ENCODE measurements at places on chromosomes 4 and X.
A peak's percentile ranks its signal among the peaks of the same experiment; 100 is the strongest.

DNA sequence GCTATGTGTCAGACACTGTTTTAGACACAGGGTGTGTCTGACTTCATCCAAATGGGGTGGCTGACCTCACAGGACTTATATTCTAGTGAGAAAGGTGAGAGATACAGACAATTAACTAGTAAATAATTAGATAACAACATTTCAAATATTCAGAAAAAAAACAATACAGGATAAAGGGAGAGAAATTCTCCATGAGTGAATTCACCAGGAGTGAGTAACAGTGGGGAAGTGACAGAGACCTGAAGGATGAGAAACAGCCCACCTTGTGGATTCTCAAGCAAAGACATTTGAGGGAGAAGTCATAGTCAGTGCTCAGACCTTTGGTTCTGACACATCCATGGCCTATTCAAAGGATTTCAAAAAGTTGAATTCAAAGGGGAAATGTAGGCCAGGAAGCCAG is 627.9 kb downstream of the IQCM start:
- no peak for DNase-seq

GRCh38 chr4:11769434-11769833 is 340.7 kb upstream of the HS3ST1 start:
- no peak for DNase-seq

GRCh38 chr4:140742838-140743193 is 13.4 kb downstream of the TBC1D9 start:
- DNase-seq: no peak

- peak; percentile 66 for DNase-seq
These were observed 102.0 kb downstream of the PTTG2 start for GRCh38 chr4:38062088-38062775.

GRCh38 chr4:94877973-94878372 is 120.2 kb downstream of the BMPR1B start:
- no peak for DNase-seq

- DNase-seq: no peak
These were observed 1053.0 kb upstream of the IGFBP7 start for GRCh38 chr4:58163156-58163555.

DNA sequence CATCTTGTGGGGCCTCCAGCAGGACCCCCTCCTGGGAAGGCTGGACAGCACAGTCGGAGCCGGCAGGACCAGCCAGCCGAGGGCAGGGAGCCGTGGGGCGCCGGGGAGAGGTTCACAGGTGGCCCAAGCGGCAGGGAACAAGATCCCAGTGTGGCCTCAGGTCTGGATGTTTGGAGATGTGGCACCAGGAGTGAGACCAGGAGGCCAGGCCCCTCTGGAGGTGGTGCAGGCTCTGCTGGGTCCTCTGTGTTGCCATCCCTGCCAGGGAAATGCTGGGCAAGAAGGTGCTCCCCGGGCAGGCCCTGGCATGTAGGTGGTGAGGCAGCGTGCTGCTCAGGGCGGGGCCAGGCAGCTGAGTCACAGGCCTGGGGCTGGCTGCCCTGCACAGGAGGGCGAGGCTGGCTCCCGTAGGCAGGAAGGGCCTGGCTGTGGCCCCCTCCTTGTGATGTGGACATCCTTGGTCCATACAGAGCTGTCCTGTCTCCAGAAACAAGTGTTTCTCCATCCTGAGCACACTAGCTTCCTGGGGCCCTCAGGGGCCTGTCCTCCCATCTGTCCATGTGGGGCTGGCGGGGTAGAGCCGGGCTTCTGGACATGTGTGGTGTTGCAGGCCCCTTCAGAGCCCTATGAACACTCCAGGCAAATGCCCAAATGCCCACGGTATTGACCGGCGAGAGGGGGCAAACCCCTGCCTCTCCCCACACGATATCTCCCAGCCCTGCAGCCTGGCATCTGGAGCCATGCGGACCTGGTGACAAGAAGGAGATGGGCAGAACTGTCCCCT is 4.8 kb upstream of the HGFAC start:
- peak; percentile 33 for DNase-seq

GRCh38 chrX:32397562-32398216 is 813.7 kb downstream of the DMD start:
- no peak for DNase-seq

- no peak for DNase-seq
These were observed 26.1 kb downstream of the TRPC5 start for GRCh38 chrX:112056476-112056875.

GRCh38 chr4:119244344-119244743 is 31.8 kb downstream of the USP53 start:
- no peak for DNase-seq

DNA sequence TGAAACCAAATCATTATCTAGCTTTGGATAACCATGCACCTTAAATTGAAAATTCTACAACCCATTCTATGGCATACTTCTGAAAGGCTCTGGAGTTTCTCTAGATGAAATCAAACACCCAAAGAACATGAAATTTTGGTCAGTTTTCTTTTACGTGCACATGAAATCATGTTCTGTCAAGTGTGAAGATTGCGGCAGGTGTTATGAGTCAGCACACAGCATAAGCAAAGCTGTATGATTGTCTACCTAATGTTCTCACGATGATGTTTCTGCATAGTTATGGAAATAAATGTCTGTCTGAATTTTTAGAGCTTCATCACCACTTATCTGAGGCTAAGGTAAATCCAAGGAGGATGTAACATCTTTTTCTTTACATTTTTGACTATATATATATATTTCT is 495.3 kb downstream of the IL1RAPL1 start:
- DNase-seq: no peak

GRCh38 chr4:91436556-91436955 is 867.2 kb upstream of the GRID2 start:
- no peak for DNase-seq

GRCh38 chrX:33741807-33742206 is 390.3 kb downstream of the FAM47A start:
- no peak for DNase-seq

- DNase-seq: no peak
These were observed 67.2 kb upstream of the IL15 start for GRCh38 chr4:141569141-141569540.

GRCh38 chr4:68451246-68452211 is 4.3 kb downstream of the TMPRSS11E start:
- no peak for DNase-seq

GRCh38 chr4:7347981-7348380 is 86.7 kb downstream of the PSAPL1 start:
- no peak for DNase-seq

DNA sequence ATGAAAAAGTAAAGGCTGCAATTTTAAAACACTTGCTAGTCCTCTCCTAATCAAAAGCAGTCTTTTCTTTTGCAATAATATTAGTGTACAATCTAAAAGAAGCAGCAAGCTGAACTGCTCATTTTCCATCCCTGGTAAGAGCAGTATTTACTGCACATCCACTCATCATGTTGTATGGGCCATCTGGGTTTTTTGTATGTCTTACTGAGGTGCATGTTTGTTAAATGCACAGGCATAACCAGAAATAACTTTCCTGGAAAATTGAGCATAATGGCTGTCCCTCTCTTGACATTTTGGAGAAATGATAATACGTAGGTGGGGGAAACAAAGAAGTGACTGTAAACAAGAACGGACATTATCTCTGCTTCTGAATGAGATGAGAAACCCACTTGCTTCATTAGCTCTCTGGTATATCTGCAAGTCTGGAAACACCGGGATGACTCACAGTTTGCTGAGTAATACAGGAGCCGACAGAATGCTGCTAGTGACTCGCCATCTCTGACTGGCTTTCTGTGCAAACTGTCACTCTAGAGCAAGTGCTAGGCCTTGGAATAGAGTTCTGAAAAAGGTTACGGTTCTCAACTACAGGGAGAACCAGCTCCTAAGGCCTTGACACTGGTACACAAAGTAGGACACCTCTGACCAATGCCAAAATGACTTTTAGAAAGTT is 85.7 kb upstream of the MTM1 start:
- no peak for DNase-seq

GRCh38 chr4:156581282-156582063 is 390.1 kb downstream of the PDGFC start:
- DNase-seq: no peak

GRCh38 chr4:187354740-187355139 is 631.1 kb upstream of the FAT1 start:
- no peak for DNase-seq

DNA sequence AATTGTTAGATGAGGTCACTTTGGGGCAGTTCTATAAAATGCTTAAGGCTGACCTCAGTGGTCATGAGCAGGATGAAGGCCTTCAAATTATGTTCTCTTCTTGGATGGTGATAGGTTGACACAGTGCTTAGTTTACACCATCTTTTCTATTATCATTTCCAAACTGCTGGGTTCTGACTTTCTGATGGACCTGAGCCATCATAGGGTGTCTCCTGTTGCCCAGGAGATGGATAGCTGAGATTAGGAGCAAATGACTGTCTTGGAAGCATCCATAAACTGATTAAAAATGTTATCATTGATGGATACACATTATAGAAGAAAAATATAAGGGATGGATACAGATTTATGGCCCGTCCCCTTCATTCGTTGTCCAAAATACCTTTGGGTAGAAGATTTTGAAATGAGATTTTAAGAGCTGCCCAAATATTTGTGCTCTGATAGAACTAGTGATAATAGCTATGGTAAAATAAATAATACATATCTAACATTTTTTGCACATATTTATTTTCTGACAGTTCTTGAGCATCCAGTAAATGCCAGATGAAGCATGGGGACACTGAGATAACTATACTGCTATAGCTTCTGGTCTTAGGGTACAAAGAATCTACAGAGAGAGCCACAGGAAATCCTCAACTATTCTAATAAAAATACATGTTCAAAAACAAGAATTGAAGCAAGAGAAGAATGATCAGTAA is 839.4 kb upstream of the LCORL start:
- DNase-seq: no peak

DNA sequence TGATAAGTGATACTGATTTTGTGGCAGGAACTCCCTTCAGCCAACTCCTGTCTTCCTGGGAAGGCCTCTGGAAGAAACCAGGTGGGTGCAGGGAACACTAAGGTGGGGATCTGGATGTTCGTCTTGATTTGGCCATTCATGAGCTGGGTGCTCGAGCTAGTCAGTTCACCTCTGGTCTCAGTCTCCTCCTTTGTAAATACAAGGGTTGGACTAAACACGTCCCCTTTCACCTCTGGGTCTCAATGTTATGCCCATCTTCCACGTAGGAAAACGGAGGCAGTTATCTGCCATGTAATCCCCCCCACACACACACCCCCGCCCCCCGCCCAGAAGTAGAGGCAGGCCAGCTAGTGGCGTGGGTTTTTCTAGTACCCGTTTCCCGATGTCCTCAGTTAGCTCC is 4.1 kb upstream of the RS1 start:
- DNase-seq: no peak

- DNase-seq: no peak
These were observed 220.1 kb downstream of the AFAP1 start for GRCh38 chr4:7719354-7720174.

- DNase-seq: no peak
These were observed 19.4 kb upstream of the ATP8A1 start for GRCh38 chr4:42676066-42676951.

GRCh38 chr4:169100670-169101101 is 90.6 kb upstream of the CBR4 start:
- no peak for DNase-seq

DNA sequence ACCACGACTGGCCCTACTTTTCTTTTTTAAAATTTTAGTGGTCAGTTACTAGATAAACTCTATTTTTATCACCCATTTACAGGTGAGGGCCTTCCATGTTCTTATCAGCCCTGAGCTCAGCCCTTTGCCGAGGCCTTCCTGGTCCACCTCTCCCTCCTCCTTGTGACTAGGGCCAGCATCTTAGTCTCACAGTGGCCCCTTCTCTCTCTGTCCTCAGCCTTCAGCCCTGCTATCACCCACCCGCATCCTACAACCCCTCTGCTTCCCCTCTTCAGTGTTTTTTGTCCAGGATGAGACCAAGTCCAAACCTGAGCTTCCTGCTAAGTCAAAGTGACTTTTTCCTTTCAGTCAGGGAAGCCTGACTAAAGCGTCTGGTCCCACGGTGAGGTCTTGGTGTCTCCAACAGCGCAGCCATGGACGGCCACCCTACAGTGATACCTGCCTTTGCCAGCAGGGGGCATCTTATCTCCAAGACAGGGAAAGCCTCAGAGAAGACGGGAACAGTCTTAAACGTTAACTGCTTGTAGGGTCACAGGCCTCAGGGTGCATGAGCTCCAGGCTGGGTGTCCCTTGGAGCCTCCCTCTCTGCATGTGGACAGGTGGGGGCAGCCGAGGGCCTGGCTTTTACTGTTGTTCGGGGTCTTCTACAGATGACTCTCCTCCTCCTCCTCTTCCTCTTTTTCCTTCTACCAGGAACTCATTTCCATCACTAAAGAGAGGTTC is 11.7 kb upstream of the GAGE10 start:
- DNase-seq: peak; percentile 15

GRCh38 chr4:88675543-88675942 is 22.1 kb downstream of the NAP1L5 start:
- DNase-seq: no peak

DNA sequence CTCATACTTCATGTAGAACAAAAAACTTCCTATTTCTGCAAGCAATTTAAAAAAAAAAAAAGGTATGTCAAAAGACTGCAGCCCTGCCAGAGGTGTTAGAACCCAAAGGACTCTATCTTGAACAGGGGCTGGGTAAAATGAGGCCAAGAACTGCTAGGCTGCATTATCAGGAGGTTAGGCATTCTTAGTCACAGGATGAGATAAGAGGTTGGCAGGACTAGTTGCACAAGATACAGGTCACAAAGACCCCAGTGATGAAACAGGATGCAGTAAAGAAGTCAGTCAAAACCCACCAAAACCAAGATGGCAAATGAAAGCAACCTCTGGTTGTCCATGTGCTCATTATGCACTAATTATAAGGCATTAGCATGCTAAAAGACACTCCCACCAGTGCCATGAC is 104.1 kb downstream of the ANOS1 start:
- no peak for DNase-seq

DNA sequence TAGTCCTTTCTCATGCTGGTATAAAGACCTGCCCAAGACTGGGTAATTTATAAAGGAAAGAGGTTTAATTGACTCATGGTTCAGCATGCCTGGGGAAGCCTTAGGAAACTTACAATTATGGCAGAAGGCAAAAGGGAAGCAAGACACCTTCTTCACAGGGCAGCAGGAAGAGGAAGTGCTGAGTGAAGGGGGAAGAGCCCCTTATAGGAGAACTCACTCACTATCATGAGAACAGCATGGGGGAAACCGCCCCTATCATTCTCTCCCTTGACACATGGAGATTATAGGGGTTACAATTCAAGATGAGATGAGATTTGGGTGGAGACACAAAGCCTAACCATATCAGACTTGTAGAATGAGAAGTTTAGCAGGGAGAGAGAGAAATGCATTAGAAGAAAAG is 373.3 kb upstream of the DIAPH2 start:
- DNase-seq: no peak

- no peak for DNase-seq
These were observed 184.2 kb downstream of the MAML3 start for GRCh38 chr4:139969635-139970266.

GRCh38 chr4:76252271-76252653 is 741 bp downstream of the FAM47E start:
- no peak for DNase-seq

DNA sequence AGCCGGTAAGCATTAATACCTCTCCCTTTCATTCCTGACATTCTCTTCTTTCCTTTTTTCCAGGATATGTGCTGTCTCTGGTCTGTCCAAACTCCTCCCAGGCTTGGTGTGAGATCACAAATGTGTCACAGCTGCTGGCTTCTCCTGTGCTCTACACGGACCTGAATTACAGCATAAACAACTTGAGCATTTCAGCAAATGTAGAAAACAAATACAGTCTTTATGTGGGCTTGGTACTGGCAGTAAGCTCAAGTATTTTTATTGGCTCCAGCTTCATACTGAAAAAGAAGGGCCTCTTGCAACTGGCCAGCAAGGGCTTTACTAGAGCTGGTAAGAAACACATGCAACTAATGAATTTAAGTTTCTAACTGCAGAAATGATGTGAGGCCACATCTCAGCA is 8.4 kb downstream of the NIPAL1 start:
- DNase-seq: no peak

- no peak for DNase-seq
These were observed 24.1 kb downstream of the RNF4 start for GRCh38 chr4:2492970-2493369.

Measured in HFF-Myc (cell line).